Activated CD4-positive, alpha-beta T cell treated with anti-CD3 and anti-CD28 coated beads, Interleukin-2, amount 10 ng/mL, durations not matched to agents 7 days and 5 days (primary cell): ENCODE measurements at places on chromosomes 3 and 15.
A peak's percentile ranks its signal among the peaks of the same experiment; 100 is the strongest.

GRCh38 chr15:100115711-100116090 is 226.1 kb downstream of the ADAMTS17 start:
- no peak for DNase-seq

DNA sequence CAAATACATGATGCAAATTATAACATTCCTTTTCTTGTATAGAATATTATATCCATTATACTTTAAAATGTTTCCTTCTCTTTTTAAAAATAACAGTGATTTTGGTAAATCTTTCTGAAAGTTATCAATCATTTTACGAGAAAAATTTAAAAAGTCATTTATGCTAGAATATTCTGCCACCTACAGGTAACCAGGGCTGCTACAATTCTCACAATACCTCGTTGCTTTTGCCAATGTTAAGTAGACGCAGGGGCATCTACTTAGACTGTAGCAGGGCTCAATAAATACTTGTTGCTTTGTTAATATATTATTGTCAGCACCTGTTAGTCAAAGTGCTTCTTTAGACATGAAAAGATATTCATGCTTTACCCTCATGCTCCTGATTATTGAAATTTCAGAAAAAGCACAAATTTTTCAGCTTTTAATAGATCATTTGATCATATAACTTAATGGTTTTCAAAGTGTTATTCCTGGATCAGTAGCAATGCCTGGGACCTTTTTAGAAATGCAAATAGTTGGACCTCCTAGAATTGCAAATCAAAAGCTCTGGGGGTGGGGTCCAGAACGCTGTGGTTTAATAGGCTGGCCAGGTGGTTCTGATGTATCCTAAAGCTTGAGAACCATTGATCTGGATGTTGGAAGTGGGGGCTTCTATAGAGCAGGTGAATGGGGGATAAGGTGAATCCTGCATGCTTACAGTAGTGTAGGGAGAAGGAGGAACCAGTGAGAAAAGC is 223.6 kb upstream of the PDZRN3 start:
- DNase-seq = no peak

- no peak for DNase-seq
Observed at GRCh38 chr3:52546111-52546901, 9.9 kb downstream of the UQCC5 start.

- DNase-seq = no peak
Observed at GRCh38 chr3:157075693-157076420, 84.1 kb downstream of the CCNL1 start.

DNA sequence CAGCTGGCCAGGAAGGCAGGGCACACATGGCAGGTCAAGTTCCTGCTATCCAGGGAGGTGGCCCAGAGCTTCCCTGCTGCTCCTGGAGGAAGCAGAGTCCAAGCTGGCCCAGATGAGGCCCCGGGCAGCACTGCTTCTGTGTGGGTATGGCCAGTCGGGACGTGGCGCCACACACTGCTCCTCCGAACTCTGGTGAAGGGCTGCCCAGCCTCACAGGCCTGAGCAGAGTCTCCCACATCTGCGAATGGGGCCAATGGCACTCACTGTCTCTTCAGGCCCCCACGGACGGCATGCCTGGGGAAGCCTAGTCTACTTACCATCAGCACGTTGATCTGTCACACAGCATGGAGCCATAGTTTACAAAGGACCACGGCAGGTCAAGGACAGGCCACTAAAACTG is 2.5 kb upstream of the PLA2G4F start:
- DNase-seq = no peak

GRCh38 chr3:10638466-10638865 is 133.1 kb upstream of the ATP2B2 start:
- no peak for DNase-seq

GRCh38 chr15:27059610-27060202 is 88.7 kb downstream of the GABRG3 start:
- peak; percentile 28 for DNase-seq

GRCh38 chr3:9625656-9626055 is 23.6 kb upstream of the MTMR14 start:
- DNase-seq = no peak

DNA sequence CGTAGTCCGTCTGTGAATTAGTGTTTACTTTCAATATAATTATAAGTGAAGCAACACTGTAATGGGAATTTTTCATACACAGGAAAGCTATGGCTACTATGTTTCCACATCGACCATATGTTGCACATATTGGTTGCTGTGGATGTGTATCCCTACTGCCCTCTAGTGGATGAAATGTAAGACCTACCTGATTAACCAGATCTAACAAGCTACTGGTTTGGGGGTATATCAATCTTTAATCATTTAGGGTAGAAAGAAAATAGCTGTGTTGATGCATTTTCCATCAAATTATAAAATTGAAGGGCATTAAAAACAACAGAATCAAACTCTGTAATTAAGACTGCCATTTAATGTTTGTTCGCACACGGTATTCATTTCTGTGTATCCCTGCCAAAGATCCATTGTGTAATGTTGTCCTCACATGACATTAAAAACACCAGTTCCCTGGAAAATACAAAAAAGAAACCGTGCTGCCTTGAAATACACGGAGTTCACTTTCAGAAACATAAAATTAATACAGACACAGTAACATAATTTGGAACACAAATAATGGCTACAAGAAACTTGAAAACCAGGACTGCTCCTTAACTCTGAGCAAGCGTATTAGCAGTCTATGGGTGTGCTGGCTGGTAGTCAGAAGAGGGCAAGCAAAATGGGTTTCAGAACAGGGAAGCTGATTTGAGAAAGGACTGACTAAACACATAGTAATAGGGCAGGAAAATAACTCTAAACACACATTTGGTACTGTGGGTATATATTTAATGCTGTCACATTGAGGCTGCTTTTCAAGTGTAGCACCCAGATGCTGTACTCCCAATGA is 125.1 kb downstream of the TIGIT start:
- DNase-seq = peak; percentile 28

DNA sequence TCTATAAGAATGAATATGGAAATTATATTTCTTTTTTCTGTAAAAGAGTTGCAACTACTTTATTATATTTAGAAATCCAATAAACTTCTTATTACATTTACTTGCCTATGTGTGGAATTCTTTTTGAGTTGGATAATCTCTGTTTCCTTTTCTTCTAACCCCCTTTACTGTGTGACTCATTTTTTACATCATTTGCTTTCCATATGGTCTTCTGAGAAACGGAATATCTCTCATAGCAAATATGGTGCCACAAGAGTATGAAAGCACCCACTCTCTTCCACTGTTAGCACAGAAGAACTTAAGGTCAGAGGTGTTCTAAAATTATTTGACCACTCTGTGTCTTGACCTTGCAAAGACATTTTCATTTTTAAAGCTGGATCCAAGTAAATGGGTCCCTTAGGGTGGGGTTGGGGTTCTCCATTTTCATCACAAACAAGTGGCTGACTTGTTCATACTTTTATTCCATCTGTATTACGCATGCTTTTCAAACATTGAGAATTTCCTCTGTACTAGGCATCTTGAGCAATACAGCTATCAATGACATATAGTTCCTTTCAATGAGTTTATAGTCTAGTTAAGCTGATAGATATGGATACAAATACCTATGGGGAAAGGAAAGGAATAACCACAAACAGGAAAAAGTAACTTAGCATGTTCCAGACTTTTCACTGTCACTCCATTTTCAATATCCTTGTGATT is 281.1 kb upstream of the TPRG1 start:
- no peak for DNase-seq

DNA sequence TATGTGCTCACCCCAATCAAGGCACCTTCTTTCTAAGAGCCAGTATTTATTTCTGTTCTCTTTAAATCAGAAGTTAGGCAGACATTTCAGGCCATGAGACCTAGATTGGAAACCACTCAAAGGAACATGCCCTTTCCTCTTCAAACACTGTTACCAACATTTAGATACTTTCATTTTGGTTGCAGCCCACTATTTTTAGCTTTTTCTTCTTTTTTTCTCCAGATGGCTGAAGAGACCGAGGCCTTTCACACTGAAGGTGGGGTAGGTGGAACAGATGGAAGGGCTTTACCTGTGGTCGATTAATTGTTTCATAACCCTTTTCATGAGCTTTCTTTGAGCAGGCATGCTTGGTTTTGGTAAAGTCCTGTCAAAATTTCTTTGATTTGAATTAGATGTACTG is 10.9 kb upstream of the LZTFL1 start:
- DNase-seq = no peak

GRCh38 chr3:171700157-171700556 is 110.1 kb downstream of the PLD1 start:
- DNase-seq = no peak

DNA sequence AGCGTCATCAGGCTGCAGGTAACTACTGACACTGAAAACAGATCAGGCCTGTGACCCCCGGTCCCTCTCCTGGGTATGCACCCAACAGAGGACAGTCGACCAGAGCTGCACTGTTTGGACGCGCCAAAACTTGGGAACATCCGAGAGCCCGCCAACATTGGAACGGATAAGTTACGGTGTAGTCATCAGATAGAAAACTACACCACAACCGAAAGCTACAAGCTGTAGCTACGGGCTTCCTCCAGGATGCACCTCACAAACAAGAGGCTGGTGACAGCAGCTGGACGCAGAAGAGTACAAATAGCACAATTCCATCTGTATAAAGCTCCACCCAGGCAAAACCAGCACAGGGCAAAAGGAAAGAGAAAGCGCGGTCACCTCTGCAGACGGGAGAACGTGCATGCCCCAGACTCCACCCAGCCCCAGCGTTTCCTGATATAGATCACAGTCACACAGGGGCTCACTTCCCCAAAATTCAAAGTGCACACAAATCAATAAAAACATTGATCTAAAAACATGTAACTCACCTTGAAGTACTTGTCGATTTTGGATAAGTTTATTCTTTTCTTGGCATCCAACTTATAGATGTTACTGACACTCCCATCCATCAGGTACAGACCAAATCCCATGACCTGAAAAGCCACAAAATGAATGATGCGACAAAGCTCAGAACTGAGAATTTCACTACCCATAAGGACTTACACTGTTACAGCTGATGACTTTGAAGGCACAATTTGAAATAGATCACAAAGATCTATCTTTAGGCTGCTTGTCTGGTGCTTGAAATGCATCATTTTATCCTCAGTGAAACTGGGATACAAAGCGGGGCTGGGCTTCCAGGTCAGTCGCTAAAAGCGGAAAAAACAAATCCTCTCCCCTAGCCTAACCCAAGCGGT is 43.3 kb downstream of the CYFIP1 start:
- DNase-seq = peak; percentile 19

DNA sequence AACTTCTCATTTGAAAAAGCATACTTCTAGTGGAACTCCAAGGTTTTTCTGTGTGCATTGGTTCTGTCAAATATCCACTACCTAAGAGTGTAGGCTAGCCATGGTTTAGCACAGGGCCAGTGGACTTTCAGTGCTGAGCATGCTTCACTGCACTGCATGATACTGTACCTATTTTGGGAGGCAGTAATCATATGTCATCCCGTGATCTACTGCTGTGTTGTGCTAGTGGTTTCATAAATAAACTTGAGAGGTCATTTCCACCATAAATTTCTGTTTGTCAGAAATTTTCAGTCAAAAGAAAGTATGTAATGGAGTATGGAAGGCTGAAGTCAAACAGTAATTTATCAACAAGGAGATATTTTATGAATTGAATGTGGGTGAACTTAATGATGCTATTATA is 203.6 kb downstream of the ROBO1 start:
- no peak for DNase-seq

GRCh38 chr3:74409066-74409465 is 205.4 kb downstream of the CNTN3 start:
- no peak for DNase-seq

GRCh38 chr3:42961633-42962032 is 17.5 kb upstream of the GASK1A start:
- peak; percentile 39 for DNase-seq

- DNase-seq = no peak
Observed at GRCh38 chr3:147472846-147473245, 63.7 kb downstream of the ZIC1 start.

- DNase-seq = no peak
Observed at GRCh38 chr3:163622384-163622783, 1455.9 kb downstream of the SI start.

GRCh38 chr3:158711886-158712285 is 20.4 kb downstream of the RARRES1 start:
- no peak for DNase-seq

- peak; percentile 43 for DNase-seq
Observed at GRCh38 chr3:153162513-153163392, 727 bp downstream of the RAP2B start.

DNA sequence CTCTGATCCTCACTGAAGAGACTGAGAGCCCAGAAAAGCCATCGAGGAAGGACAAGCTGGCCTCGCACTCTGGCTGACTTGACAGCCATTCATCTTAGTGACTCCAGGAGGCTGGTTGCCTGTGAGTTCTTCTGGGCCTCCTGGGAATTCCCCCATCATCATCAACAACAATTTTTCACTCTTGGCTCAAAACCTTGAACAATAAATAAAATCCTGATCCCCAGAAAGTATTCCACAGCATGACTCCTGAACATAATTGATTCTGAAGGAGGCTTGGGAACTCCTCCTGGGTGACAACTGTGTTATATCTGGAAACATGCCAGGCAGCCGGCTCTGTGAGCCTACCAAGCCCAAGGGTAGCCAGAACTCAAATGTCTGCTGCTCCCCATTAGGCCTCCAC is 188.6 kb downstream of the SHQ1 start:
- no peak for DNase-seq

GRCh38 chr15:71191296-71191695 is 76.0 kb downstream of the THSD4 start:
- no peak for DNase-seq

- no peak for DNase-seq
Observed at GRCh38 chr3:195040773-195041520, 230.0 kb downstream of the XXYLT1 start.

GRCh38 chr15:81097890-81098280 is 36.2 kb upstream of the CFAP161 start:
- no peak for DNase-seq

DNA sequence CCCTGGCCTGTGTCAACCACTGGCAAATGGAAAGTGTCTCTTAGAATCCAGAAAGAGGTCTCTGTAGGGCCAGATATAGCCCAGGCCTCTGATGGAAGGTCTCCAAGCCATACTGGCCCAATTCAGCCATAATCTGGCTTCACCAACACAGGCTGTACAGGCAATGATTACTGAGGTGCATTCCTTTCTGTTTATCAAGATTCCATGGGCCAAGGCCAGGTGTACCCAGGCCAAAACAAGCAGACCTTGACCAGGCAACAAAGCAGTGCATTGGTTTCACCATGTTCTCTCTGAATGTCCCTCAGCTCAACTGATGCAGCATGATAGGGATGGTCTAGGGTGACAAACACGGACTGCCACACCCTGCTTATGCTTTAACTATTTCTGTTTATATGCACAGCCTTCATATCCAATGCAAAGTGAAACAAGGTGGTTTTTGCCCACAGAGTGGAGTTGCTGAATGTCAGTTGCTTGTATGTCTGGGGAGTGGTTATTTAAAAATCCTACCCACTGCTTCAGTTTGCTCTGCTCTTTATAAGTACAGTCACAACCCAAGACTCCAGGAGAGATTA is 25.2 kb downstream of the CCNL1 start:
- peak; percentile 67 for DNase-seq

- no peak for DNase-seq
Observed at GRCh38 chr3:29186131-29186599, 94.7 kb upstream of the RBMS3 start.
